ENCODE measurements at places on chromosomes 3 and 15.

- no peak for DNase-seq
These were observed 19.5 kb upstream of the CXCR6 start for GRCh38 chr3:45923755-45924154.

DNA sequence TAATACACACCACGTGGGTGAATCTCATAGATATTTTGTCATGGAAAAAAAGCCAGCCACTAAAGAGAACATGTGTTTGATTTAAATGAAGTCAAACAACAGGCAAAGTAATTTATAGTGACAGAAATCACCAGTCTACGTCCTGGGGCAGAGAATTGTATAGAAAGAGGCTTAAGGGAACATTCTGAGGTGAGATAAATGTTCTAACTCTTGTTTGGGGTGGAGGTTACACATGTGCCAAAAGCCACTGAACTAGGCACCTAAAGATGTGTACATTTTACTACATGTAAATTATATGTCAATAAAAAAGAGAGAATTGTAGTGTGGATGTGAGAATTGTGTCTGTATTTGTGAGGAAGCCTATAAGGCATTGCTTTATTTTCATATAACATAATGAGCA lies 184.9 kb downstream of the NEK10 start:
- DNase-seq, result no peak

- no peak for DNase-seq
These were observed 9.8 kb downstream of the KLHL6 start for GRCh38 chr3:183545708-183546107.

DNA sequence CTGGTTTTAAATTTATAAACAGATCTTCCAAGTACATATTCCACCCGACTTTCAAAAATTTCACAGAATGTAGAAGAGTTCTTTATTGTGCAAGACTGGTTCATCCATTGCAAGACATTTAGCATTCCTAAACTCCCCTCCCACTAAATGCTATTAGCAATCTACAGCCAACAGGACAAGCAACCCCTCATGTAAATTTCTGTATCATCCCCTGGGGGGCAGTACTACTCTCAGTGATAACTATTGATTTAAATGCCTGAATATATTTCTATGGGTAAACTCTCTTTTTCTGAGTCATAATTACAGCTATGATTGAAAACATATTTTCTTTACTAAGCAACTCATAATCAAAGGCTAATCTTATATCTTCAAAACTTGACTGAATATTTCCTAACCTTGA lies 10.7 kb upstream of the SLC15A2 start:
- no peak for DNase-seq

- DNase-seq, result no peak
These were observed 141.6 kb upstream of the IGF1R start for GRCh38 chr15:98506711-98507110.

GRCh38 chr15:63398456-63398855 lies 16.8 kb upstream of the CA12 start:
- no peak for DNase-seq

DNA sequence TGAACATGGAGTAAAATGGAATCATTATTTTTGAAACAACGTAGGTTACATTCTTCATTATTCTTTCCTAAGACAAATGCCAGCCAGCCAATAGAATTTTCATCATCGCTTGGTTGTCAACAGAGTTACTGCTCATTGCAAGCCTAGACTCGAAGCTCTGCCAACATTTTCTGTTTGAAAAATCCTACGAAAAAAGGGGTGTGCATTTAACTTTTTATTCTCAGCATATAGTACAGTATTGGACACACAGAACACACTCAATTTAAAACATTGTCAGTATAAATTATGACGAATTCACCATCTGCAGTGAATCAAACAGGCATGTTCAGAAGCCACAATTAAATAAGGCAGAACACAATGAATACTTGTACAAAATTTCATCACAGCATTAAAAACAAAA lies 232.1 kb downstream of the NR1D2 start:
- DNase-seq, result no peak

GRCh38 chr3:43043071-43043766 lies 62.7 kb downstream of the POMGNT2 start:
- no peak for DNase-seq

DNA sequence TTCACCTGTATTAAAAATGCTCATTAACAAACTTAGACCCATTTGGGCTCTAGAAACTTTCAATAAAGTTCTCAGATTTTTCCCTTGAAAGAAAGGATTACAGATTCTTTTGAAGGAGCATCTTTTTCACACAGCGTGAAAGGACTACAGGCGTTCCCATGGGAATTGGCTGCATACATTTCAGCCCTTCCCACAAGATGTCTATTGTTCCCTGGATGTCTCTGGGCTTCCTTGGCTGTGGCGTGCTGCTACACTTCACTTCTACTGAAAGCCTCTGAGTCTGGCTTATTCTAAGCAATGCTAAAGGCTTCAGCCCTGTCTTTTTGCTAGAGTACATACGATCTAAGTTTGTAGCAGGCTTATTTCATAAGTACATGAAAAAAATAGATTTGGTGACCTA lies 1.4 kb downstream of the VEPH1 start:
- peak; percentile 59 for DNase-seq

DNA sequence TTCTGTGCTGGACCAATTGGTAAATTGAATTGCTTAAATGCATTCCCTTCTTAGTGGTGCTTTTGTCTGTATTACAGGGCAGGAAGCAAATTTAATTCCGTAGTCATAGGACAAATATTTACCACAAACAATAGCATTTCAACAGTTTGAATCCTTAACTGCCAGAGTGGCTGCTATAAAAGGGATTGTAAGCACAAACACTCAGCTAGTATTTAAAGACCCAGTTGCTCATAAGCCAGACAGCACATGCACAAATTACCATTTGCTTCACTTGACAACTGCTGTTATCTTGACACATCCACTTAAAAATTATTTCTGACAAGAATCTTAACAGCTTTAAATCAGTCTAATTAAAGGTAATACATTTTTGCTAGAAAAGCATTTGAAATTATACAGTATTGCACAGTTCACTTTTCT lies 490.2 kb upstream of the ADAMTS9 start:
- DNase-seq, result peak; percentile 0

DNA sequence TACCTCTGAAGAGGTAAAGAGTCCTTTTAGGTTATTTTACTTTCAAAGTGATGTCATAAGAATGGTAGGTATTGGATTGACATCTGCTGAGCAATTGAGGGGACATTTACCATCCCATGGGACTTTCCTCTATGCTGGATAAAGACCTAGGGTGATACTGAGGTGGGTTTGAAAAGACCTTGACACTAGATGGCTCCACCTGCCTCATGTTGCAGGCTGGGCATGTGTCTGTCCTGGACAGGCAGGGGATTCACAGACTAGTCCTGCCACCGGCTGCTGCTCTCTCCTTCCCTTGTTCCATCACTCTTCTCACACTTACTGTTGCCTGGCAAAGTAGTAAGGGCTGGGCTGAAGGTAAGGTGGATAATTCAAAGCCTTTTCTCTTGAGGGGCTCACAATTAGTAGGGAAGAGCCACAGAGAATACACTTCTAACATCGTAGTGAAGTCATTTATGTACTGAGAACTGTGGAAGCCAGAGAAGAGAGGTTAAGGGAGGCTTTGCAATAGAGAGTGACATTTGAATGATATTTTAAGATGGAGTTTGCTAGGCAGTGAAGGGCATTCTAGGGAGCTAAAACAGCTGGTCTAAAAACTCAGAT lies 27.7 kb downstream of the TRAK1 start:
- peak; percentile 6 for DNase-seq

DNA sequence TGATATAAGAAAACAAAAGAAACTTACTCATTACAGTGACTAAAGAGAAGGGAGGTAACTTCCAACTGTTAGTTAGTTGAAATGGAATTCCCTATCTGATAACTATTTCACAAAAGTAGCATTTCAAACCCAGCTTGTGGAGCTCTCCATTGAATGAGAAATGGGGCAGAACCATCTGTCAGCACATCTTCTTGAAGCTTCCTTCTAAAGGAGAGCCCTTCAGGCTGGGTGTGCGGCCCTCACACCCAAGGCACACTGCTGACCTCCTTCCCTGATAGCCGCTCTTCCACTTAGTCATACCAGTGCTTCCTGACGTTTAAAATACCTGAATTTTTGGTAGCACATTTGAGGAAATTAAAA lies 28.1 kb upstream of the VEPH1 start:
- DNase-seq, result no peak

GRCh38 chr15:25177955-25178801 lies 223.4 kb downstream of the SNRPN start:
- no peak for DNase-seq

DNA sequence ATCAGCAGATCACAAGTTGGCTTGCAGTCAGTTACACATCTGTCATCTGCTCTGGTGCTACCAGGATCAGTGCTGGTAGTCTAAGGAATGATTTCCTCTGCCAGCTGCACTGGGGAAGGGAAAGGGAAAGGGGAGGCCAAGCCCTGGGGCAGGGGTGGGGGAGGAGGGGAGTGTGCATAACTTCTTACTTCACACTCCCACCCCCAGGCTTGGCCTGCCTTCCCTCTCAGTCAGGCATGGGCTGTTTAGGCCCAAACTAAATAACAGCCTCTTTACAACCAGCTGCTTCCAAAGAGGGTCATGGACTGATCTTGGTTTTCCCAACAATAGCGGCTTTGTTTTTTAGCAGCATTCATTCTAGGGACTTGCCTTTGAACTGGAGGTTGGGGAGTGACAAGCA lies 86.1 kb upstream of the PSMD6 start:
- peak; percentile 21 for DNase-seq

GRCh38 chr3:123799544-123800361 lies 84.4 kb downstream of the MYLK start:
- no peak for DNase-seq

- DNase-seq, result peak; percentile 73
These were observed 21.3 kb upstream of the NUDT16 start for GRCh38 chr3:131360191-131360755.

- peak; percentile 25 for DNase-seq
These were observed 84.0 kb downstream of the FILIP1L start for GRCh38 chr3:100030346-100030745.

DNA sequence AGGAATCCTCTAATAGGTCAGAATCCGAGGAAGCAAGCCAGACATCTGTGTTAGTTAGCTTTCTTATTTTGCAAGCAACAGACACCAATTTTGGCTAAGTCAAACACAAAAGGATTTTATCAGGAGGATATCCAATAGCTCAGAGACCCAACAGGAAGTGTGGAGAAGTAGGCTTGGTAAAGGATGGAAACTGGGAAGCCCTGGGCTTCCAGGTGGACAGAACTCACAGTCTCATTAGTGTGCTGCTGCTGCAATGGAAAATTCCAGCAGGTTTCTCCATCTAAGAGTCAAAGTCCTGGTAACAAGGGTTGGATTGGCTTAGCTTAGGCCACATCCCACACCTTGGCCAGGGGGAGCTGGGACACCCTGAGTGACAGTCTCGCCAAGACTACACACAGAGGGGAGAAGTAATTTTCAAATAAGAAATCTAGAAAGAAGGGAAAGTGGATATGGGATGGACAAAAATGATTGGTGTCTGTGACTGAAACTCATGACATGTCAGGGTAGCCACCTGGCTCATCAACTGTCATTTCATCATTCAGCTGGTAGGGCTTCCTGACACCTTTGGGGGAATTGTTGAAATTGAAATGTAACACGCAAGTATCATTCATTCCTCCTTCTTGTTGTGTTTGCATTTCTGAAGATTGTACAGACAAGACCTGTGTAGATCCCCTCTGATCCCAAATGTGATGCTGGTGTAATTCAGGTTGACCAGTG lies 158.6 kb downstream of the THSD4 start:
- no peak for DNase-seq

- DNase-seq, result no peak
These were observed 9.5 kb downstream of the CFAP44 start for GRCh38 chr3:113431811-113432210.

DNA sequence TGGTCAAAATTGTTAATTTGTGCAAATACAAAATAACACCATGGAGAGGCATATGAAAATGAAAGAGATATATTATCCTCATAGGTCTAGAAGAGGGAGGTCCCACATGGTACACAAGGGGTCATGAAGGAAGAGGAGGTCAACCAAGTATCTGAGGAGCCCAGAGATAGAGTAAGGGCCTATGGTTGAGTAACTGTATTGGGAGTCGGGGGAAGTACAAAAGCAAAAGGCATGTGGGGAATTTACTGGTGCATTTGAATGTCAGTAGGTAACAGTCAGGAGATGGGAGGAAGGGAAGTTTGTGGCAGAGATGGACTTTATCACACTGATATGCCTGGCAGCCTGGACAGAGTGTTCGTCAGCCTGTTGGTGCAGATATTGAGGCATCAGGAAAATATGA lies 1113.7 kb downstream of the OTOL1 start:
- DNase-seq, result no peak

DNA sequence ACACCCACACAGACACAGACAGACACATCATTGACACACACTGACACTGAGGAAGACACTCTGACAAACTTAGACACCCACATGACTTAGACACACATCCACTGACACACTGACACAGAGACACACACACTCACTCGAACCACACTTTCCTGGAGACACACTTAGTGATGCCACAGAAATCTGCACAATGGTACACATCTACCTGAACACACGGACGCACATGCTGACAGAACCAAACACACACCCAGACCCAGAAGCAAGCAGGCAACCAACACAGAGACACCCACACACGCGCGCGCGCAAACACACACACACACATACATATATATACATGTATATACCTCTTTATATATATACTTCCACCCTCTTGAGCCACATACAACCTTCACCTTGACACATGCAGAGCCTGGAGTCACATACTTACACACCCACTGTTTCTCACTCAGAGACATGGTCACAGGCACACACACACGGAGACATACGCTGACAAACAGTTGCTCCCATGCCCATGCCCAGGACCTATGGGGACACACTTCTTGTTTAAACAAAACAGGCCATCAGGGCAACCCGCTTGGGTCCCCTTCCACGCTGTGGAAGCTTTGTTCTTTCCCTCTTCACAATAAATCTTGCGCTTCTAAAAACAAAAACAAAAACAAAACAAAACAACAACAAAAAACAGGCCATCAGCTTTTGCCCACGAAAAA lies 913 bp upstream of the SCN5A start:
- DNase-seq, result no peak

DNA sequence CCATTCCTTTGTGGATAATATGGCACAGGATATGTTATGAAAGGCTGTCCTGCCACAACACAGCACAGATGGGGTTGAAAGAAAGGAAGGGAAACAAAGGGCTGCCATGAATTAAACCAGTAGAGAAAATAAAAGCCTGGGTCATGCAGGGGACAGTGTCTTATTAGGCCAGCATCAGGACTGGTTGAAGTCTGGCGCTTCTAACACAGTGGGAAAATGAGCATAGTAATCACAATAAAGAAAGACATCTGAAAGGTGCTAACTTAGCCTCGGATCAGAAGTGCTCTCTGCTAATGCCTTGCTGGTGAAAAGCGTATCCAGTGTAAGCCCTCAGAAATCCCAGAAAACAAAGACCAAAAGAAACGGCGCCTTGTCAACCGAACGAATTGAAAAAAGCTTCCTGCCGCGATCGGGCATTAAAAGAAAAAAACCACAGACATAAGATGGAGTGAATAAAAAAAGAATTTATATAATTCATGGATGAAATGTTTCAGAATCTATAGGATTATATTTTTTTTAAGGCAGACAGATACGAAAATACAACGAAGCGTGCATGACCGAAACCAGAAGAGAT lies 566 bp upstream of the MKRN3 start:
- peak; percentile 24 for DNase-seq
